ENCODE measurements at places on chromosomes 2 and 18. TPM values are rescaled to one million over a fixed set of nuclear protein-coding genes. Genes with fewer than 3 reads are reported as not detected.
A peak's percentile ranks its signal among the peaks of the same experiment; 100 is the strongest.

GRCh38 chr2:225270861-225271260 lies 128.6 kb upstream of the NYAP2 start:
- DNase-seq = peak; percentile 43

DNA sequence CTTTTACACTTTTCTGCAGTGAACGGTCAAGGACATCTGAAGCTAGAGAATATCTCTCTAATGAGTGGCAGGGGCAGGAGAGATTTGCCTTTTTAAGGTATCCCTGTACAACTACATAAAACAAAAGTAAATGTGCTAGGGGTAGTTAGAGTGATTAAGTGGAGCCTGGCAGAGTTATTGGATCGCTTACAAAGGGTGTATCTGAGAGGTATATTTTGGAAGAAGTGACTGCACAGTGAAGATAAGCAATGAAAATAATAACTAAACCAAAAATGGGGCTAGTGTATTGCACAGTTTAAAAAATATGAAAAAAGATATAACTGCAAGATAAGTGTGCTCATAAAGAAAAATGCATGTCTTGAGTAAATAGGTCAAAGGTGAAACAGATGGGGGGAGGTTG lies 193.5 kb upstream of the EPC2 start:
- DNase-seq = no peak

DNA sequence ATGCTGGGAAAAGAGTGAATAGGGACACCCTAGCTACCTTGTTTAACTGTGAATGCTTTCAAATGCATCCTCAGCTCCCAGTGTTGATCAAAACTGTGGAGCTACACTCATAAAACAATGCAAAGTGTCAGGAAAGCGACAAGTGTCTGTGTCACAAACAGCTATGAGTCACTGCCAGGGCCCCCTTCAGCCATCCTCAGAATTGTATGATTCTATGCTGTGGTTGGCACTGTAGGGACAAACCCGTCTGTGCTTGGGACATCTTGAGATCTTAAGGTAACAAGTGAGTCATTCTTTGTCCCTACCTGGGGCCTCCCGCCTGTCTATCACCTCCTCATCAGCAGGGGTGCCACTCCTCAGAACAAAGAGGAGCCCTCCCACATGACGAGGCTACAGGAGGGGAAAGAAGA lies 42.4 kb downstream of the KLF7 start:
- no peak for DNase-seq

DNA sequence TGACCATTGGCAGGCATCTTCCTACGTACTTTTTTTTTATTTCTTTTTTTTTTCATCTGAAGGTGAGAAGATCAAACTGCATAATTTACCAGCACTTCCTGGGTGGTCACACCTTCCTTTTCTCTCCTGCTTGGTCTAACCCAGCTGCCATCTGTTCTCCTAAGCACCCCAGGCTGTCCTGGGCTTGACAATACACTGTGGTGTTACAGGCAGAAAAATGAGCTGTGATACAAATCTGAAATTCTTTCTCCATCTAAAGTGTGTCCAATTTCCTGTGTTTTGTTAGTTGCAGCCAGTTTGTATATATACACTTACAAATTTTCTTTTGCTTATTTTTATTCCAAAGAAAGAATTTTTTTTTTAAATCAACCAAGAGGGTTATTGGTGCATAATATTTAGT lies 786.0 kb upstream of the ZEB2 start:
- DNase-seq = no peak

ERMN gene
- total RNA-seq = not detected

ASPRV1 gene
- 0.07 TPM for total RNA-seq

FAP gene
- 3.6 TPM for total RNA-seq

KCNG2 gene
- not detected for total RNA-seq

Measured in kidney epithelial cell (primary cell).